ENCODE measurements at places on chromosomes 6 and 20.

DNA sequence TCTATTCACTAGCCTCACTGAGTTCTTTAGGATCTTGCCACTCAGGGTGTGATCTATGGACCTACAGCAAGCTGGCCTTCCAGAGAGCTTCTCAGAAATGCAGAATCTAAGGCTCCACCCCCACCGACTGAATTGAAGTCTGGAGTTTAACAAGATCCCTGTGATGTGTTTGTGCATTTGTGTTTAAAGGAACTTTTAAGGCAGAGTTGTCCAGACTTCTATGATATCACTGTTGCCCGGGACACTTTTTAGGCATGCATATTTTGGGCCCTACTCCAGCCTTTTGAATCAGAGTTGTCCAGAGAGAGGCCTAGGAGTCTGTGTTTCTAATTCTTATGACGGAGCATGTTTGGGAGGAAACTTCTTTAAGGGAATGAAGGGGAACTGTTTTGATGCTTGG lies 232.3 kb downstream of the QKI start:
- no peak for DNase-seq

- DNase-seq: no peak
Measured at GRCh38 chr6:40722091-40722490, 134.9 kb upstream of the LRFN2 start.

GRCh38 chr6:52186075-52186474 lies at the start of gene IL17A:
IL17A (plus strand) TSS chr6:52186375; CDS start chr6:52186432, 57 bp downstream.
- no peak for DNase-seq

DNA sequence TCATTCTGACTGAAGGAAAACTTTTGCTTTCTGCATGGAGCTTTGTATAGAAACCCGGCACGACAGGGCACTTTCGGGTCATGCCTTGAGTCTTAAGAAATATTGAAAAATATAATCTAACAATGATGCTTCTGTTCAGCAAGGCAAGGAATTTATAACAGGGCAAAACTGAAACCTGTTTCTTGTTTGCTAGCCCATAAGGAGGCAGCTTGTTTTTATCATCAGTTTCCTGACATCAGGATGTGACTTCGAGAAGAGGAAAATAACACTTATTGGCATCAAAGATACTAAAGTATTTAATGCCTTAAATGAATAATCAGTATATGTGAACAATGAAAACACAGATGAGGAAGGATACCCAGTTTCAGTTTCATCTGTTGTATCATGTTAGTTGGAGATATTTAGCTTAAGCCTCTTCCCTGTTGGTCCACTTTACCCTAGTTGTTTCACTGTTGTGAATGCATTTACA lies 146.5 kb downstream of the CDKAL1 start:
- DNase-seq: no peak

GRCh38 chr20:47024461-47024937 lies 129.9 kb downstream of the EYA2 start:
- no peak for DNase-seq

DNA sequence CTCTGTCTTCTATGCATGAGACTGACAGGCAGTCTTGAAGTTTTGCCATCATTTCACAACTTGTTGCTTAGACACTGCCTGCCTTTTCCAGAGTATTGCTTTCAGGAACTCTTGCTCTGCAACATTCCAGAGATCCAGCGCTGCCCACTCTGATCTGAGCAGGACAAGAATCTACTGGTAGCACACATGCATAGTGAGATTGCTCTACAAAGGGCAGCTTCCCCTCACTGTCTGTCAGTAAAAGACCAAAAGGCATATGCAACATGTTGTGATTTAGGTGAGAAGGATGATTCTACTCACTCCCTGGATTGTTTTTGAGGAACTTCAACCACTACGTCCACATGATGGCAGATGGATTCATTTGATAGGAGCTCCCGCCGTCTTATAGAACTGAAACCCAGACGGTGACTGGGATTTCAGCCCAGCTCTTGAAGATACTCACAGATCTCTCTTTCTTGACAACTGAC lies 259.1 kb downstream of the ARID1B start:
- no peak for DNase-seq

GRCh38 chr6:82385961-82386360 lies 22.3 kb downstream of the TPBG start:
- no peak for DNase-seq

DNA sequence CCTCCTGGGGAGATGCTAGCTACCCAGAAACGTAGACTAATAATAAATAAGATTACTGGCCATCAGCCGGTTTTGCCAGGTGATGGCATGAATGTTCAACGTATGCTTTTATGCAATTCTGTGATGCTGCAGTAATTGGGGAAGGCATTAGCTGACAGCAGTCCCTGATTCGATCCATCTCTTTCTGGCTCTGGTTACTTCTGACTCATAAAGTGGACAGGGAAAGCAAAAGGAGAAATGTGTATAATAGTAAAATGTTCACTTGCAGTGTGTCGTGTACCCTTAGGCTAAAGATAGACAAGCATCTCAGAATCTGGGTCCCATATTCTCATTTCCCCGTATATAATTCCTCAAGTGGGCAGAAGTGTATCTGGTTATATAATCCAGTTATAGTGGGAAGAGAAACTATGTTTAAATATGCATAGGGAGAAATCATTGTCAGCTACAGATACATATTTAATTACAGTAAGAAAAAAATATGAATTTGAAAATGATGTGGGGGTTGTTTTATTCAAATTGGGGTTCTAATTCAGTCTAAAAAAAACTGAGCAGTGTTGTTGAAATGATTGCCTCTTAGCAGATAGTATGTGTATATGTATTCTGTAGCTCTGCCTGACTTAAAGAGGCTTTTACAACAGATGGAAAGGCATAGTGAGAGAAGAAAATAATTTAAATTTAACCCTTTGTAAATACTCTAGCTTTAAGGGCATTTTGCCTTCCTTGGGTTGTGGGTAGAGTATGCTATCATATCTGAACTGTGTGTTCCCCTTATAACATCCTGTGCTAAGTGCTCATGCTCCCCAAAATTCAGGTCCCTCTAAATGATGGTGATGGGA lies 40.6 kb downstream of the DOK5 start:
- no peak for DNase-seq

DNA sequence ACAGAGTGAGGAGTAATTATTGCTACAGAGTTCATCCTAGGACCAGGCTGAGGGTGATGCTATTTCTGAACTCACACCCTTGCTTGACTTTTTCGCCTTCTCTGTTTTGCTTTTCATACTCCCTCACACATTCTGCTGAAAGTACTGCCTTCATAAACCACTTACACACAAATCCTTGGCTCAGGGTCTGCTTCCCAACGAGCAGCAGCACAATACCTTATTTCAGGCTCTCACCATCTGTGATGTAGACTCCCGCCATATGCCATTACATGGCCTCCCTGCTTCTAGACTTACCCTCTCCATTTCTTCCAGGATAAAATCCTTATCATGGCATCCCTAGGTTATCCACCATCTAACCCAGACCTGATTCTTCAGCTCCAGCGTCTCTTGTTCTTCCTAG lies 321.3 kb upstream of the SPTLC3 start:
- no peak for DNase-seq

DNA sequence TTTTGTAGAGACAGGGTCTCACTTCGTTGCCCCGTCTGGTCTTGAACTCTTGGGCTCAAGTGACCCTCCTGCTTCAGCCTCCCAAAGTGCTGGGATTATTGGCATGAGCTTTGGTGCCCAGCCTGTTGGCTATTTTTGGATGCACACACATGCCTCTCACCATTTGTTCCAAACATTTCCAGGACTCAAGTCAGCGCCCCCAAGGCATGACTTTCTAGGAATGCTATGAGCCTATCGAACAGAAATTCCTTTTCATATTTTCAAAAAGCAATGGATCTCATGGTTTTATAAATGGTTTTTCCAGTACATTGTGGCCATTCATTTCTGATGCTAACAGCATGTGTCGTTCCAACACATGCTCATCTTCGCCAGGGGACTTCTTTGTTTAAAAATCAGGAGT lies 119.3 kb upstream of the NAA20 start:
- DNase-seq: no peak

GRCh38 chr6:108655806-108656651 lies 95.3 kb downstream of the FOXO3 start:
- peak; percentile 28 for DNase-seq

DNA sequence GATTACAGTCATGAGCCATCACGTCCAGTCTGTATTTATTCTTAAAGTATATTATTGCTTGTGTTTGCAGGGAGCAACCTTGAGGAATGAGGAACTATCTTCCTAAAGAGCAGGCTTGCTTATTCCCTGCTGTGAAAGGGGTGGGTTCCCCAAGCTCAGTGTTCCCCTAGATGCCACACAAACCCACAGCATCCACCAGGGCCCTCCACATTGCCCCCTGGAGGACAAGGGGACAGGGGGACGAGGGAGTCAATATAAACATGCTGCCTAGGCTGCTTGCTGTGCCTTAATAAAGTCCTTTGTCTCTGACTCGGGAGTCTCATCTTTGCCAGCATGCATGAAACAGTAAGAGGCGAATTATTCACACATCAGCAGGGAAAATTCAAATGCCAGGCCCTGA lies 8.0 kb upstream of the IDH3B start:
- no peak for DNase-seq

GRCh38 chr6:154555073-154555677 lies 44.7 kb upstream of the CNKSR3 start:
- no peak for DNase-seq

DNA sequence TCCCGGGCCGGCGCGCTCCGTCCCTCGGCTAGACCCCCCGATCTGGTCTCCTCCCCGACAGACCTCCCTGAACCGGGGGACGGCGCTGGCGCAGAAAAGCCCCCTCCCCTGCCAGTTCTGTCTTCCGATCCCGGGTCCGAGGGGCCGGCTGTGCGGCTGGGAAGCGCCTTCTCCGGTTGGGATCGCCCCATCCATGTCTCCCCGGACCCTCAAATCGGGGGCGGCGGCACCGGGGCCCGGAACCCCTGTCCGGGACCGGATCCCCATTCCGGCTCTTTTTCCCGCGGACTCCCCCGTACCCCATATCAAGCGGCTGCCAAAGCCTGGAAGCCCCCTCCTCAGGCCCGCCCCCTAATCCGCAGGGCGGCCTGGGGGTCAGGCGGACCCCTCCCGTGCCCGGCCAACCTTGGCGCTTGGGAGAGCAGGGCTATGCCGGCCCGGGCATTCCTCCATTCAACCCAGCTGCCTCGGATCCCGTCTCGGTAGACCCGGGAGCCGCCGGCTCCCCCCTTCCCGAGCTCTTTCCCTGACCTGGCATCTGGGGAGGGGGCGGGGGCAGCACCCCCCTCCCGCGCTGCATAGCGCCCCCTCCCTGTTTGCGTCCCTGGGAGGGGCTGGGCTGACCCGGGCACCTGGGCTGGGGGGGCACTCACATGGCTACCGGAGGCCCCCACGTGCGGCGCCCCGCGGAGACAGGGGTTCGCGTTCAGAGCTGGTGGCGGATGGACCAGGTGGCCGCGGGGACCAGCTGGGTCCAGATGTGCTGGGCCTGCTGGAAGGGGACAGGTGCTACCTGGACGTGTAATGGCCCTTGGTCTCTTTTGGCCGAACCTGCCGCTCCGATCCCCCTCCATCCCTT lies 643 bp downstream of the DLGAP4 start:
- DNase-seq: no peak

DNA sequence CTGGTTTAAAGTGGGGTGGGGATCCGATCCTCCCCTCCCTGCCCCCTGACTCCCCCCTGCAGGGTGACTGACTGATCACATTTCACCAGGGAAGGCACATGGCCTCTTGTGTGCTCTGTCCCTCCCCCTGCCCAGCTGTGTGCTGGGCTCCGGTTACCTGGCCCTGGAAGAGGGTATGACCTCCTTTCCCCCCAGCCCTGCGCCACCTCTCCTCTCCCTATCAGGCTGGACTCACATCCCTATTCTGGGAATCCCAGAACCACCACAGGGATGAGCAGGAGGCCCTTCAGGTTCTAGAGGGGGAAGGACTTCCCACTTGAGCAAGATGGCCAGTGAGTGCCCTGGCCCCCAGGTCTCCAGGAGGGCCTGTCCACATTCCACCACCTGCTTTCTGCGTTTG lies 2.1 kb upstream of the IP6K3 start:
- DNase-seq: no peak

GRCh38 chr20:16095226-16095625 lies 478.0 kb downstream of the KIF16B start:
- DNase-seq: no peak

- DNase-seq: no peak
Measured at GRCh38 chr6:1445650-1446330, 56.4 kb downstream of the FOXF2 start.

- no peak for DNase-seq
Measured at GRCh38 chr20:60727425-60727824, 524.6 kb upstream of the CDH4 start.

DNA sequence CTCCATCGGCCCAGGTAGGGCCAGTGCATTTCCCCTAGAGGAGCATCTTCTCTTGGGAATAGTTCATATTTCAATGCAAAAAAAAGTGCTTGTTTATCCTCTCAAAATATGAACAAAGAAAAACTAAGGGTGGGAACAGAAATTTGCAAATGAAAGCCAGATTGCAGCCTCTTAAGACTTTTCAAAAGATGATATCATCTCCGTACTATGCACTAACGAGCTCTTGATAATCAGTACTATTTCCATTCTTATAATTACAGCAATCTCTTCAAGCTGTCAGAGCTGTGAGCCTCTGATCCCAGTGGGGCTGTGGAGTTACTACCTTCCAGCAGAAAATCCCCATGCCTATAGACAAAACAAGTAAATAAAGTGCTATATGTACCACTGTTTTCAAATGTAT lies 77.1 kb downstream of the SOD2 start:
- no peak for DNase-seq

- DNase-seq: no peak
Measured at GRCh38 chr20:50385733-50386640, 124.2 kb upstream of the PTPN1 start.

DNA sequence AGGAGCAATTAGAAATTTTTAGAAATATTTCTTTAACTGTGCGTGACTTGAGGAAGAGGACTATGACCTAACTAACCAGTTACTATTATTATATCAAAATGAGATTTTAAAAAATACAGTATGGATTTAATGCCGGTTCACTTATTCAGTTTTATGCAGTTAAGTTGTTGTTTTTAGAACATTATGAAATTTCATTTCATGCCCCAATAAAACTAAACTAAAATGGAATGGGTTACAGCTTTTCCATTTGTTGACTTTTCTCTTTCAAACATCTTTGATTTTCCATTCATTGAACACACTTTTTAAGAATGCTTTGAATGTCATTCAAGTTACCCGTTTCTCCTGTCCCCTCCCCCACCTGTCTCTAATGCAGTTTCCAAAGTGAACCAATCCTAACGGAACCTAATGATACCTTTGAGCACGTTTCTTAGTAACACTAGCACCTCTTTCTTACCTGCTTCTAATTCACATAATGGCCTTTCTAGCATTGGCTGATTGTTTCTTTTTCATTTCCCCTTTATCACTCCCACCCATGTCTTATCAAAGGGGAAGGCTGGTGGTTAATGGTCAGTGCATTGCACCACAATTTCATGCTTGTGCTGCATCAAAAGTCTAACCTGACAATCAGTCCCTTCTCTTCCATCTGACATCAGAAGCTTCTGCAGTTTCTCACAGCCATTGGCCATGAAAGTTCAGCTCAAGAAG lies 262.2 kb upstream of the TAB2 start:
- no peak for DNase-seq

GRCh38 chr20:34574861-34575260 lies 16.3 kb downstream of the MAP1LC3A start:
- DNase-seq: no peak

Measured in AG04449 (cell line).